ENCODE measurements at places on chromosomes 3 and 15. TPM values are rescaled to one million over a fixed set of nuclear protein-coding genes. Genes with fewer than 3 reads are reported as not detected.

HACL1 gene
- 22.9 TPM for total RNA-seq

SV2B gene
- total RNA-seq, result 28.6 TPM

CHAC1 gene
- 10.3 TPM for total RNA-seq

NISCH gene
- total RNA-seq, result 113 TPM

HYKK gene
- 1.2 TPM for total RNA-seq

ISL2 gene
- 0.19 TPM for total RNA-seq

RNU6-1 gene
- total RNA-seq, result not detected

ZBBX gene
- total RNA-seq, result 0.47 TPM

RRP9 gene
- 13.5 TPM for total RNA-seq

MCF2L2 gene
- total RNA-seq, result 3.1 TPM

FOXL2 gene
- total RNA-seq, result 0.06 TPM

MTHFS gene
- 18.7 TPM for total RNA-seq

SOX14 gene
- not detected for total RNA-seq

TGM4 gene
- not detected for total RNA-seq

PAQR9 gene
- not detected for total RNA-seq

NXPE3 gene
- 9.4 TPM for total RNA-seq

CMTM6 gene
- total RNA-seq, result 108 TPM

EMC7 gene
- 58.6 TPM for total RNA-seq

CCR1 gene
- not detected for total RNA-seq

CKMT1A gene
- total RNA-seq, result not detected

C2CD4A gene
- total RNA-seq, result 0.05 TPM

GASK1A gene
- not detected for total RNA-seq

FOXP1 gene
- 54.8 TPM for total RNA-seq

ANKRD63 gene
- total RNA-seq, result not detected

P2RY12 gene
- not detected for total RNA-seq

CACNA2D2 gene
- total RNA-seq, result 0.10 TPM

LRRC2 gene
- not detected for total RNA-seq

AHSG gene
- not detected for total RNA-seq

RBP2 gene
- not detected for total RNA-seq

CCDC80 gene
- 7.6 TPM for total RNA-seq
